Glutamatergic neuron (in vitro differentiated cells): ENCODE measurements at places on chromosomes 16 and 17. TPM values are rescaled to one million over a fixed set of nuclear protein-coding genes. Genes with fewer than 3 reads are reported as not detected.

GRCh38 chr16:78258375-78259065, 159.1 kb downstream of the WWOX start:
- DNase-seq, result no peak

DNA sequence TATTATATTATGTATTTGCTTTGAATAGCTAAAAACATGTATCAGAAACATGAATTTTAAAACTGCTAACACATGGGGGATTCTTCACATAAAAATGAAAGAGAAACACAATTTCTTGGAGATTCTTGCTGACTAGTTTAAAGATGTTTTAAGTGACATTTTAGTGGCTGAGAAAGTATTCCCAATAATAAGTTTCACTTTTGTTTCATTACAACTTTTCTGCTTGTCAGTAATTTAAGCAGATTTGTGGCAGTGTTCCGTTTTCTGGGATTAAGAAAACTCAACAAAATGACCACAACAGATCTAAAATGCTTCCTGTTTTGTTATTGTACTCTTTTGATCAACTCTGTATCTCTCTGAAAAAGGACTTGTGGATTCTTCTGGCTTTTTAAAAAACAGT, 75.9 kb downstream of the NLK start:
- DNase-seq, result no peak

DNA sequence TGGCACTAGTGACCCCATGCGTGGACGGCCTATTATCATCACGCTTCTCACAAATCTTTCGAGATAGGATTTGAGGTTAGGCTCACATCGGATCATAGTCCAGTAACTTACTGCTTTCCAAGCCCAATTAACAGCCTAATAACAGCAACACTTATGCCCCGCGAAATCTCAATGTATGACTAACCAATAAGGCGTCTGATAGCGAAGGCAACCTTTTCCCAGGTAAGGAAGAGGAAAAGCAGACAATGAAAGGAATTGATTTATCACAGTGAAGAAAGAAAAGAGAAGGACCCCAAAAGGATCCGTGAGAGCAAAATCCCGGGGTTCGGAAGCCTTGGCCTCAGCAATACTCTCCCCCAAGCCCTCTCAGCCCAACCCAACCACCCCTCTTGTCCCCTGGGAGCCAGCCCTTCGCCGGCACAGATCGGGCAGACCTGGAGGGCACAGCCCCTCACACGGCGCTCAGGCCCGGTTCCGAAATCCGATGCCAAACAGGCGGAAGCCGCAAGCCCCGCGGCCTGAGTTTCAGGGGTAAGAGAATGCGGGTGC, 534 bp downstream of the GPATCH8 start:
- DNase-seq, result peak; percentile 69

DNA sequence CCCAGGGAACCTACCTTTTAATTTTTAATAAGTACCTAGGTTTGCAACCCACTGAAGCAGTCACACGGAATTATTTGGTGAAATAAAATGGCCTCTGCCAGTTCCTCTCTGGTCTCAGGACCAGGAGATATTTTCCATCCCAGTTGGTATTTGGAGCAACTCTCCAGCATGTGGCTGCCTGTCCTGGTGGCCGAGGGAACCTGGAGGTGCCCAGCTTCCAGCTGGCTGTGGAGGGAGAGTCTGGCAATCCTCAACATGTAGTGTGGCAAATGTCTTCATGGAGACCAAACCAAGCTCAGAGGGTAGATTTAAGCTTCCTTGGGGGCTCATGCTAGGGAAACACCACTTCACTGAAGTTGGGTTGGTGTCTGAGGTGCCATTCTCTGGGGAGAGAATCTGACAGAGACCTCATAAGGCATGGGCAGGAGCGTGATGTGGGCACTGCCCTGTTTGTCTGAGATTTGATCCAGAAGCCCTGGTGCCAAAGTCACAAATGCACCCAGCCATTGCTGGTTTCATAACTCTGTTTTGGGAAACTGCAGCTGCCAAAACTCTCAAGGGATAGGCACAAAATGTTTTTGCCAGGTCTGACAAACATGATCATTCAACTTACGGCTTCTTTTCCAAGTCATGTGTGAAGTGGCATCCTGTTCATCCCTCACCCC, 2.8 kb downstream of the MT1X start:
- no peak for DNase-seq

DNA sequence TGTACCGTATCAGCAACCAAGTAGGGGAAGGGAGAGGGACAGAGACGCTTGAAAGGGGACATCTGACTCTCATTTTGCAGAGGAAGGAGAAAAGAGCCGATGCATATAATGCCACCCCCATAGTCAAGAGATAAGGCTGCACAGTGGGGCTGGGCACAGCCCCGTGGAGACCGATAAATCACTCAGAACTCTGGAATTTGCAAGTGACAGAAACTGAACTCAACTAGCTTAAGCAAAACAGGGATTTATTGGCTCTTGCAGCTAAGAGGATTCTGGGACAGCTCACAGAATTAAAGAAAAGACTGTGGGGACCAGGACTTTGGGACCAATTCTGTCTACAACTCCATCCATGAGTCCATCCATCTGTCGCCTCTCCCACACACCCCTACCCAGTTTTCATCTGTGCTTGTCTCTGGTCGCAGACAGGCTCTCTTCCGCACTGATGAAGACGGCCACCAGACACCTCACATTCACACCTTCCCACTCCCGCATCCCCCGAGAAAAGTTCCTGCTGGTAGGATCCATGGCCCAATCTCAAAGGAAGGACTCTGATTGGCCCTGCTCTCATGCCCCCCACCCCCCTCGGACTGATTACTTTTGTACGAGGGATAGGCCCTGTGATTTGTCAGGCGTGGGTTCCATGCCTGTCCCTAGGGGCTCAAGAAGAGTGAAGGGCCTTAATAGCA, 105.9 kb upstream of the RPL38 start:
- no peak for DNase-seq

GRCh38 chr16:51473091-51473490, 322.0 kb upstream of the SALL1 start:
- no peak for DNase-seq

DNA sequence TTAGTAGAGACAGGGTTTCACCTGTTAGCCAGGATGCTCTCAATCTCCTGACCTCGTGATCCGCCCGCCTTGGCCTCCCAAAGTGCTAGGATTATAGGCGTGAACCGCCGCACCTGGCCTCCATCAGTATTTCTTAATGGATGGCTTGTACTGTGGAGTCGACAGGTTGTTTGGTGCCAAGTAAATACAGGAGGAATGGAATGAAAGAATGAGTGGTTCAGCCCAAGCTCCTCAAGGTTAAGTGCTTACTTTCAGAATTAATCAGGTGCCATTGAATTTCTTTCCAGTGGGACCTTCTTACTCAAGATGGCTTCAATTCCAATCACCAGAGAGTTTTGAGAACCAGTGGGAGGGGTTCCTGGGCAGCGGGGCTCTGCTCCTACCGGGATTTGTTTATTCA, 25.0 kb downstream of the ALOX15 start:
- no peak for DNase-seq

- DNase-seq, result peak; percentile 30
These were observed at the start of gene NOD2 for GRCh38 chr16:50692999-50693781. NOD2 (plus strand) TSS chr16:50693606; CDS start chr16:50699496, 5,890 bp downstream.

DNA sequence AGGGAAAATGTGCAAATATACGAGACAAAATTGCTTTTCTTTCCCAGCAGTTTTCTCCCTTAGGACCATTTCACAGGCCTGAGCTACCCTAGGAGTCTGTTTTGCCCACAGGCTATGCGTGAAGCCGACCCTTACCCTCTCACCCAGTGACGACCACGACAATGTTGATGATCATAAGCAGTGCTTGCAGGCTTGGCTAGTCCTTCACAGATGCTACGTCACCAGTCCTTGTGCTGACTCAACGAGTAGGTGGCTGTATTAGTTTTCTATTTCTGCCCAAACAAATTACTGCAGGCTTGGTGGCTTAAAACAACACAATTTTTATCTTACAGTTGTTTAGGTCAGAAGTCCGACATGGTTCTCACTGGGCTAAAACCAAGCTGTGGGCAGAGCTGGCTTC, 574.6 kb upstream of the HSBP1 start:
- DNase-seq, result no peak

- no peak for DNase-seq
These were observed 51.8 kb upstream of the AKAP1 start for GRCh38 chr17:57033296-57033695.

GRCh38 chr17:20315311-20315710, 152.0 kb downstream of the LGALS9B start:
- no peak for DNase-seq

DNA sequence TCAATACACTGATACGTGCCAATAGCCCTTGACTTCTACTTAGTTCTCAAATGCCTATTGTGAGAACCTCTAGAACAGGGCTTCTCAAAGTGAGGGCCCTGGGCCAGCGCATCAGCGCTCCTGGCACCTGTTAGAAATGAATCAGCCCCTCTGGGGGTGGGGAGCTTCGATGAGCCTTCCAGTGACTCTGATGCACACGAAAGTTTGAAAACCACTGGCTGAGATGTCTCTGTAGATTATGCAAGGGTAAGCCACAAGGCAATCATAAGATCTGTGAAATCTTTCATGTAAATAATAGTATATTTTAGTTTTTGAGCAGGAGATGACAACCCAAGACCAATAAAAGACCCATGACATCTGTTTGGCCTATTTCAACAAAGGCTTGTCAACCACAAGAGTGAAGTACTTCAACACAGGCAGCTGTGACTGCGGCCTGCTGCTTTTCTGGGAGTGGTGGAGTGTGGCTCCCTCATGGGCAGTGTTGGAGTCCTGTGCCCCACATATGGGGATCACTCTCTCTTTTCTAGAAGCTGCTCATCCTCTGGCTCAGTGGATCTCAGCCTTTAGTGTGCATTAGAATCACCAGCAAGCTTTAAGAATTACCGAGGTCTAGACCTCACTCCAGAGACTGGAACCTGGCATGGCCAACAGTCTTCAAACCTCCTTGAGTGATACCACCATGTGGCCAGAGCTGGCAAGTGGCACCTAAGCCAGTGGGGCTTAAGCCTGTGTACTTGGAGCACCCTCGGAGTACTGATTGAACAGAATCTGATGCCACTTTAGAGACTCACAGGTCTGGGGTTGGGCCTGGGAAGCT, 5.8 kb downstream of the MTHFSD start:
- no peak for DNase-seq

- no peak for DNase-seq
These were observed 3.3 kb downstream of the ATXN2L start for GRCh38 chr16:28826141-28826540.

DNA sequence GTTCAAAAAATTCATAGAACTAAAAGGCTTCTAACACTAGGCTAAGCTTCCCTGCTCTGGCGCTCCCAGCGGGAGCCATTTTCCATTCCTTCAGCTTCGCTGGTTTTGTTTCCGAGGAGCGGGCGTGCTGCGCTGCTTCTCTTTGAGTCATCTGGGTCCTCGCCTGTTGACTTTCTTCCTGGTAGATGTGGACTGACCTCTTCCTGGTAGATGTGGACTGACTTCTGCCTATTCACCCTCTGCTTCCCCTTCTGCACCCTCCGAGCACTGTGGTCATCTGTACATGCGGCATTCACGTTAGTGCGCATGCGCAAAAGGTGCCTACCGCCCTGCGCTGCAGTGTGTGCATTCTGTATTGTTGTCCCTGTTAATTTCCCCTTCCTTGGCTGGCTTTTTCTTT, 40.8 kb upstream of the SEC14L1 start:
- DNase-seq, result no peak

DNA sequence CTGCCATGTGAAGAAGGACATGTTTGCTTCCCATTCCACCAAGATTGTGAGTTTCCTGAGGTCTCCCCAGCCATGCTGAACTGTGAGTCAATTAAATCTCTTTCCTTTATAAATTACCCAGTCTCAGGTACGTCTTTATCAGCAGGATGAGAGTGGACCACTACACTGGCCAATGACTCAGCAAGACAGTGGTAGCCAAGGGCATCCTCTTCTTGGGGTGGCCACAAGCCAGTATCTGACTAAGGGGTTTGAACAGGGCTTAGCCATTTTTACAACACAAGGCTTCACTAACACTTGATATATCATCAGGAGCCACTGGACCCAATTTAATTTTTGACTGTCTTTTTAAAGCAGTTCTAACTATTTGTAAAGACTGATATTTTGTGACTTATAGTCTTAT, 21.1 kb upstream of the KRT24 start:
- DNase-seq, result no peak

- no peak for DNase-seq
These were observed 1.1 kb downstream of the CLUAP1 start for GRCh38 chr16:3501783-3502400.

- DNase-seq, result peak; percentile 32
These were observed 362.6 kb downstream of the CNTNAP4 start for GRCh38 chr16:76639685-76640289.

DNA sequence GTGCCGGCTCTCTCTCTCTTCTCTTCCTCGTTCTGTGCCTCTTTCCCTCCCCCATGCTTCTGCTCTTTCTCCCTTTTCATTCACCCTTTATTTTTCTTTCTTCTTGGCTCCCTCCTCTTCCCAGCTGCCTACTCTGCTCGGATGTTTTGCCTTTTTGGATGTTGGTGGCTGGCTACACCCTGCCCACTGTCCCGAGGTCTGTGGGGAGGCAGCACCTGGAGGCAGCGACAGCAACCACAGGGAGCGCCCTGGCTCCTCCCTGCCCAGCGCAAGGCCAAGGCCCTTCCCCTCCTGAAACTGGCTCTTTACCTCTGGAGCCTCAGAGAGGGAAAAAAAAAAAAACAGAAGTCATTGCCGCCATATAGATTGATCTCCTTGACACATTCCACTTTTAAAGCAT, 20.0 kb downstream of the CLUAP1 start:
- DNase-seq, result no peak

DNA sequence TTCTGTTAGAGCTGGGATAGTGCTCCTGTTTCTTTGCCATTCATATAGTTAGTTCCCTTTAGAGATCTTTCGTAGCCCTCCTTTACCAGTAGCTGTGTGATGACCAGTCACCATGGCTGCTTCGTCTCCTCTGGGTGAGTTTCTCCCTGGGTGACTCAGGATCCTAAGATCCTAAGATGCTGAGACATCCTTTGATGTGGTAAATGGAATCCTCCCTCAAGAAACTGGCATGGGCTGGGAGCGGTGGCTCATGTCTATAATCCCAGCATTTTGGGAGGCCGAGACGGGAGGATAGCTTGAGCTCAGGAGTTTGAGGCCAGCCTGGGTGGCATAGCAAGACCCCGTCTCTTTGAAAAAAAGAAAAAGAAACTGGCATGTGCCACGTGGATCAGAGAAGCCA, 5.9 kb downstream of the PHAF1 start:
- DNase-seq, result no peak

SMIM36 gene
- not detected for total RNA-seq

C17orf50 gene
- not detected for total RNA-seq

TMED6 gene
- total RNA-seq, result not detected

TMEM170A gene
- 30.6 TPM for total RNA-seq

KRT35 gene
- total RNA-seq, result not detected

POLDIP2 gene
- 73.5 TPM for total RNA-seq

NR1D1 gene
- 1.3 TPM for total RNA-seq

CCL3 gene
- not detected for total RNA-seq

TBC1D28 gene
- 0.44 TPM for total RNA-seq
